ENCODE measurements at places on chromosomes 6 and 20.

GRCh38 chr6:125099211-125100073, 54.1 kb upstream of the TPD52L1 start:
- ATAC-seq, result peak; percentile 81

DNA sequence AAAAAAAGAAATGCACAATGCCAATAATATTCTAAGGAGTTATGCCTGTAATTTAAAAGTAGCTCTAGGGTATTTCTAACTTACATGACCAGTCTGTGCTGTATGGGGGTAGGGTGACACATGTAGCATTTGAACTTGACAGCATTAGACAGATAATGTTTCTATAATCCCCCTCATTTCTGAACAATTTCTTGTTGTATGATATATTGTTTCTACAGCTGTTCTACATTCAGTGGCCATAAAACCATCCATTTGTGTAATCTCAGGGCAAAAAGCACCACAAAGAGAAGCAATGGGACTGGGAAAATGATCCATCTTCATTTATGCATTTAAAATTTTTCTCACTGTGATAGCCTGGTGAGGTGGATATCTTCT, 767.8 kb downstream of the TFAP2A start:
- no peak for ATAC-seq

DNA sequence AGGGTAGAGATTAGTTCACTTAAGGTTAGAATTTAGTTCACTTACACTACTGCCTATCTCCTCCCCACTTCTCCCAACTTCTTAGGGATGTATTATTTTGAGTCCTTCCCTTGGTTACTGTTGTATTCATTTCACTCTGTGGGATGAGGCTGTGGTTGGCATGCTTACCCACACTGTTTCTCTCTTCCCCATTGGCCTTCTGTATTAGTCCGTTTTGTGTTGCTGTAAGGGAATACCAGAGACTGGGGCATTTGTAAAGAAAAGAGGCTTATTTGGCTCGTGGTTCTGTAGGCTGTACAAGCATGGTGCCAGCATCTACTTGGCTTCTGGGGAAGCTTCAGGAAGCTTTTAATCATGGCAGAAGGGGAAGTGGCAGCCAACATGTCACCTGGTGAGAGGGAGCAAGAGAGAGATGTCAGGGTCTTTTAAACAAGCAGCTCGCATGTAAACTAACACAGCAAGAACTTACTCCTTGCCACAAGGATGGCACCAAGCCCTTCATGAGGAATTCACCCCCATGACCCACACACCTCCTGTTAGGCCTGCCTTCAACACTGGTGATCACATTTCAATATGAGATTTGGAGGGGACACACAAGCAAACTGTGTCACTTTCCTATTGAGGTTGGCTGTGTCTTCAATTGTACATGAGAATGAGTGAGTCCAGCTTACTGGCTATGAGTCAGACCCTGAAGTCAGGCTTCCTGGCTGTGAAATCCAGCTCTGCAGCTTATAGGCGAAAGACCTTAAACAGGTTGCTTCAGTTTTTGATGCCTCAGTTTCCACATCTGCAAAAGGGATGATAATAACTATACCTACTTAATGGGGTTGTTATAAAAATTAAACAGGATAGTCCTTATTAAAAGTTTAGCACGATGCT, 53.3 kb downstream of the SYNDIG1 start:
- no peak for ATAC-seq

DNA sequence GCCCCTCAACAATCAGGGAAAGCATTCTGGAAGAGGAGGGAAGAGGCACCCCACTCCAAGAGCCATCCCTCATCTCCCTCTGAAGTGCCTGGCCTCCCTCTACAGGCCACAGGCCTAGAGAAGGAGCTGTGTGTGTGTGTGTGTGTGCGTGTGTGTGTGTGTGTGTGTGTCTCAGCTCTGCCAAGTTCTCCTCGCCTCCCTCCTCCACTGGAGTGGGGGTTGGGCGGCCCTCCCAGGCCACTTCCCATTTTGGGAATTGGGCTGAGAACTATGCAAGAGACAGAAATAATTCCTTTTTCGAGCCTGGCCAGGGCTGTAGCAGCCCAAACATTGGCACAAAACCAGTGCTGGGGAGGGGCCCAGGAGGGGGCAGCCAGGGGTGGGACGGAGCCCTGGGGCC, 35.7 kb downstream of the KCNB1 start:
- peak; percentile 46 for ATAC-seq

- ATAC-seq, result no peak
Measured at GRCh38 chr6:158666628-158667359, 16.9 kb downstream of the SYTL3 start.
